Retinal pigment epithelial cell (primary cell): ENCODE measurements at places on chromosomes 3 and 15.

DNA sequence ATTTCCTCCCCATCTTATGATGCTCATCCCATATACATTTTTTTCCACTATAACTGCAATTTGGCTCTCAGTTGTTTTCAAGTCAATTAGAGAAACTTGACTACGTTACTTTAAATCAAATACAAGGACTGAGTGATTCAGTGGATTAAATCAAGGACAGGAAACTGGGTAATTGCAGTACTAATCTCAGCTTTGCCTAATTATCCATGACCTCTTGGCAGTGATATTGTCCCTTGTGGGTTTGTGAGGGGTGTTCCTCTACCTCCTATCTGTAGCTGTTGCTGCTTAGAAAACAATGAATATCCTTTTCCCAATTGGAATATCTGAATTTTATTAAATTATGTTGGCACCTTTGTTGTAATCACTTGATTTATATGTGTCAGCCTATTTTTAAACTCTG lies 79.4 kb downstream of the ZPLD1 start:
- DNase-seq, result peak; percentile 46

DNA sequence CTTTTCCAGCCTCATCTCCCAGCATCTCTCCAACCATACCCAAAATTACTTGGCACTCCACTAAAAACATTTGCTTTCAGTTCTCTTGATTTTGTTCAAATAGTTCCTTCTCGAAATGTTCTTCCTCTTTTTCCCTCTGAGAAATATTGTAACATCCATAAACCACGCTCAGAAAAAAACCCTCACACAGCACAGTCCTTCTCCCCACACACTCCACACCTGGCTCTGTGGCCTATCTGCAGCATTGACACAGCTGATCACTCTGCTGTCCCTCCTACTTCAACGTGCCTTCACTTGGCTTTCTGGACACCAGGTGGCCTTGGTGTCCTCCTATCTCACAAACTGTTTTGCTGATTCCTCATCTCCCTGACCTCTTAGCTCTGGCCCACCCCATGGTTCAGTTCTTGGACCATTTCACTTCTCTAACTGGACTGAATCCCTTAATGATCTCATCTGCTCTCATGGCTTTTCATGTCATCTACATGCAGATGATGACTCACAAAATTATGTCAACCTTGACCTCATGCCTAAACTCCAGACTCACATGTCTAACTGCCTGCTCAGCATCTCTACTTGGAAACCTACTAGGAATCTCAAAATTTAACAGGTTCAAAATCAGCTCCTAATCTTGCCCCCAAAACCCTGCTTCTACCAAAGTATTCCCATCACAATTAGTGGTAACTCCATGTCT lies 93.3 kb downstream of the TRIM42 start:
- no peak for DNase-seq

- no peak for DNase-seq
Measured at GRCh38 chr3:69856965-69857705, 117.9 kb downstream of the MITF start.

DNA sequence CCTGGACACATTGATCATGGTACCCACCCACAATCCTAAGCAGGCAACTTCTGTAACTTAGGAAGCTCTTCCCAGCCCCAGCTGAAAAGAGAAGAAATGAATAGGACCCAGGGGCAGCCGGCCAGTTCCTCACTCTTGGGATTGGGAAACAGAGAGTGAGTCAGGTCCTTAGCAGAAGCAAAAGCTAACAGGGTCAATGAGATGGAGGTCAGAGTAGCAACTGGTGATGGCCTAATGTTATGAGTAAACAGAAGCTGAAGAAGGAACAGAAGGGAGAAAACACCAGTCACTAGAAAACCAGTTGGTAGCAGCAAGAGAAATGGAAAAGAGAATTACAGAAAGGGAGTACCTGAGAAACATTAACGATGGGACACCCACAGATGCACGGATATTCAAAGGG lies 20.0 kb downstream of the RIOX2 start:
- no peak for DNase-seq

DNA sequence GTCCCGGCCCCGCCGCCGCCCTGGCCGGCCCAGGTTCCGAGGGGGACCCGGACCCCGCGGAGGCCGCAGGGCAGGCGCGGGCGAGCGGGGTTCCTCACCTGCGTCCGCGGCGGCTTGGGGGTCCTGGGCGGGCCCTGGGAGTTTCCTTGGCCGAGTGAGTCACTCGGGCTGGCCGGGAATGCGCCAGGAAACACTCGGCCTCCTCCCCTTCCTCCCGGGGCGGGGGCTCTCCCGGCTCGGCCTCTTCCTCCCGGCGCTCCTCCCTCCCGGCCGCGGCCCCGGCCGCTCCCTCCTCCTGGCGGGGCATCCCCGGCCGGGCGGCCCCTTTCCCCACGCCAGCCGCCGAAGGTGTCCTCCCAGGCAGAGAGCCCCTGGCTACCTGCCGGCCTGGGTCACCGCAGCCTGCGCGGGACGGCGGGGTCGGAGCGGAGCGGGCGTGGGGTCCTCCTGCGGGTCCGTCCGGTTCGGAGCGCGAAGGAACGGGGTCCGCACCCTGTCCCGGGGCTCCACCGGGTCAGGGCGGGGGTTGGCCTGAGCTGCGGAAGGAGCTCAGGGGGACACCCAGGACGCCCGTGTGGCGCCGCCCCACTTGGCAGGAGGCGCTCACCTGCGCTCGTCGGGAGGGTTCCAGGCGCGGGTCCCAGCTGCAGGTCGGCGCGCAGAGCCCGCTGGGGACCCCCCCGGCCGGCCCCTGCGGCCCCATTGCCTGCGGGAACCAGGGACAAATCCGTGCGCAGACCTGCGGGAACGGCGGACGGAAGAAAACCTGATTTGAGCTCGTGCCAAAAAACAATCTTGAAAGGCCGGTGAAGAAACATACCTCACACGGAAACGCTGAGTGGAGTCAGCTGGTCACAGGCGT lies at the start of gene CYFIP1:
CYFIP1 (minus strand) TSS at position 180 of the 862 bp plus-strand sequence. CDS start 33,083 bp downstream, outside the sequence.
- DNase-seq, result peak; percentile 59

GRCh38 chr3:38119248-38119544 lies 17.7 kb downstream of the ACAA1 start:
- no peak for DNase-seq
